ENCODE measurements at places on chromosomes 12 and 14. TPM values are rescaled to one million over a fixed set of nuclear protein-coding genes. Genes with fewer than 3 reads are reported as not detected.

DNA sequence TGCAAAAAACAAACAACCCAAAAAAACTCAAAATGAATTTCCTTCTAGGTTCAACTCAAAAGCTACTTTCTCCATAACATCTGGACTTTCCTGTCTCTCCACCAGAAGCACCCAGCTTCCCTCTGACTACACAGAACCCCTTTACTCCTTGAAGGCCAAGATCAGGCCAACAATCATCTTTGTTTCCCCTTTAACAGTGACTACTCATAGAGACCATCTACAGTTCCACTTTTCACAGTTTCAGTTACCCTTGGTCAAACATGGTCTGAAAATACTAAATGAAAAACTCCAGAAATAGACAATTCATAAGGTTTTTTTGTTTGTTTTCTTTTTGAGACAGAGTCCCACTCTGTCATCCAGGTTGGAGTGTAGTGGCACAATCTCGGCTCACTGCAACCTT is 11.8 kb downstream of the GCH1 start:
- DNase-seq: no peak

DNA sequence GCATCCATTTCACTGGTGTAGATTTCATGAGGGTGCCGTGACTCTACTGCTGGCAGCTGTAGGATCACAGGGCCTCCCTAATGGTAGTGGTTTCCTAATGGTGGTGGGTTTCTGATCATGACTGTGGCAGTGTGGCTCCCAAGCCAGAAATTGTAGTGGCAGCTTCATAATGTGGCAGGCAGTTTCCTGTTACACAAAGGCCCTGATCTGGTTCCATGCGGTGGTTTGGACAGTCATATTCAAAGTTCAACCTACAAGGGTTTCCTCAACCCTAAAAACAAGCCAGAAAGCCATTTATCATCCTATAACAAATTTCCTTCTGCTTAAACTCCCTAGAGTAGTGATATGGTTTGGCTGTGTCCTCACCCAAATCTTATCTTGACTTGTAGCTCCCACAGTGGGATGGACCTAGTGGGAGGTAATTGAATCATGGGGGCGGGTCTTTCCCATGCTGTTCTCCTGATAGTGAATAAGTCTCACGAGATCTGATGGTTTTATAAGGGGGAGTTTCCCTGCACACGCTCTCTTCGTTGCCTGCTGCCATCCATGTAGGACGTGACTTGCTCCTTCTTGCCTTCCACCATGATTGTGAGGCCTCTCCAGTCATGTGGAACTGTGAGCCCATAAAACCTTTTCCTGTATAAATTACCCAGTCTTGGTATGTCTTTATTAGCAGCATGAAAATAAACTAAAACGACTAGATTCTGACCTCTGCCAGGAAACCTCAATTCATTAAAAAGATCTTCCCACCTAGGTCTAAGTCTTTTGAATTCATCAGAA is 257.1 kb downstream of the EFCAB11 start:
- no peak for DNase-seq

- DNase-seq: no peak
Observed at GRCh38 chr12:58563621-58564020, 356.7 kb downstream of the LRIG3 start.

DNA sequence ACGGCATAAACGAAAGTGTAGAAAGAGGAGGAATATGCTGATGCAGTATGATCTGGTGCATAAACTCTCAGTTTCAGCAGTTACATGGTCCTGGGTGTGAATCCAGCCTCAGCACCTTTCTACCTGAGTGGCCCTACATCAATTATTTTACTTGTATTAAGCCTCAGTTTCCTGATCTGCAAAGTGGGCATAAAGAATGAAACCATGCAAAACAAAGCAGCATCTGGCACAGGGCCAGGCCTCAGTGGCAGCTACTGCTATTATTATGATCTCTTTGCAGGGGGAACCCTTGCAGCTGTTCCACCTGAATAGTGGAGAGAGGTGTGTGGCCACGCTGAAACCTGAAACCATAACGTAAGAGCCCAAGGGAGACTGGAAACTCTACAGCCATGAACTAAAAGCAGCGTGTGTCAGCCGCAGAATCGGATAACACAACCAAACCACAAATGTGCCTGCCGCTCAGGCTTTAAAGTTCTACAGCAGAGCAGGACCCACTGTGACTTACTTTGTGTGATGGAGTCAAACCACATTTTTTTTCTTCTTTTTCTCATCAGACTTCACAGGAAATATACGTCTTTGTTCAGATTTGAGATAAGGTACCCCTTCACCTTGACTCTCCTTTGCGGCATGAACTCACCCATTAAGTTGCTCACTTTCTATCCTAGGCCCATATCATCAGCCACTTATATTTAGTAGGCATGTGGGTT is 29.2 kb upstream of the FOS start:
- no peak for DNase-seq

DNA sequence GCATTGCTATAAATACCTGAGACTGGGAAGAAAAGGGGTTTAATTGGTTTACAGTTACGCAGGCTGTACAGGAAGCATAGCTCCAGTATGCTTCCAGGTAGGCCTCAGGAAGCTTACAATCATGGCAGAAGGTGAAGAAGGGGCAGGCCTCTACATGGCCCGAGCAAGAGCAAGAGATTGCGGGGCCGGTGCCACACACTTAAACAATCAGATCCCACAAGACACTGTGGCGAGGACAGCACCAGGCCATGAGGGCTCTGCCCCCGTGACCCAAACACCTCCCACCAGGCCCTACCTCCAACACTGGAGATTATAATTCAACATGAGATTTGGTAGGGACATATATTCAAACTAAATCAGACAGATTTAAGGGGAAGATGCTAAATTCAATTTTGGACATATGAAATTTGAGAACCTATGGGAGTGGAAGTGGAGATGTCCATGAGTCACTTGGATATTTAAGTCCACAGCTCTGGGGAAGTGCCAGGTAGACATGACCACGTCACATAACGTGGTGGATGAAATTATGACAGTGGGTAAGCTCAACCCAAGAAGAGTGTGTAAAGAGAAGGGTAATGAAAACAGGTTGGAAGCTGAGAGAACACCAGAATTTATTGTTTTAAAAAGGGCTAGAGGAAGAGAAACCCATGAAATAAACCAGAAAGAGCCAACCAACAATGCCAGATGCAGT is 1.5 kb upstream of the LTA4H start:
- no peak for DNase-seq

DNA sequence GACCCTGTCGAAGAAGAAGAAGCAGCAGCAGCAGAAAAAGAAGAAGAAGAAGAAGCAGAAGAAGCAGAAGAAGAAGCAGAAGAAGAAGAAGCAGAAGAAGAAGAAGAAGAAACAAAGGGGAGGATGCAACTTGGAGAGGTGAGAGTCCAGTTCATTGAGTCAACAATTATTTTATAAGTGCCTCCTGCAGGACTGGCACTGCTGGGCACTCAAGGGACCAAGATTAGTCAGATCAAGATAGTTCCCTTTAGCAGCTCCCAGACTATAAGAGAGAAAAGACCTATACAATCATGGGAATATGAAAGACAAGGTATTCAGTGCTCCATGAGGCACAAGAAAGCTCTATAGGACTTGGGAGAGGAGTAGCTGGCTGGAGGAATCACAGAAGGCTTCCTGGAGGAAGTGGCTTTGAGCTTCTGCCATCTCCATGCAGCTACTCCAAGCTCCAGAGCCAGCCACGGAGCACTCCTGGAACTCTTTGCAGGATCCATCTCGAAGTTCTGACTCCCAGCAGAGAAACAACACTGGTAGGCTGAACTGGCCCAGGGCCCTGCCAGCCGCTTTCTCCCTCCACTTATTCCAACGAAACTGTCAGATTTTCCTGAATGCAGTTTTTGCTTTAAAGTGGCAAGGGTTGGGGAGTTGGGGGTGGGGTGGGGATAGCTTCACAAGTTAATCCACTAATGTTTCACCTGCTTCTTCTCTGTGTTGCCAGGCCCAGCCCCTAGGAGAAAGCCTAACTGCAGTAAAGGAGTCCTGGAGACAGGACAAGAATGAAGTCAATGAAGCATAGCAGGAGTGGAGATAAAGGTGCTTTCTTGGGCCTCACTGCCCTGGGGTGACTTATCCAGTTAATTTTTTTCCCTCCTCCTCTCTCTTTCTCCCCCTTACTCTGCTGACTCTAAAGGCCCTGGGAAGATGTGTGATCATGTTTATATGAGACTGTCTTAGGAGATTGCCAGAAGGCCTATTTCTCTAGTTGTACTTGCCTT is 140.1 kb upstream of the PARP11 start:
- DNase-seq: no peak

DNA sequence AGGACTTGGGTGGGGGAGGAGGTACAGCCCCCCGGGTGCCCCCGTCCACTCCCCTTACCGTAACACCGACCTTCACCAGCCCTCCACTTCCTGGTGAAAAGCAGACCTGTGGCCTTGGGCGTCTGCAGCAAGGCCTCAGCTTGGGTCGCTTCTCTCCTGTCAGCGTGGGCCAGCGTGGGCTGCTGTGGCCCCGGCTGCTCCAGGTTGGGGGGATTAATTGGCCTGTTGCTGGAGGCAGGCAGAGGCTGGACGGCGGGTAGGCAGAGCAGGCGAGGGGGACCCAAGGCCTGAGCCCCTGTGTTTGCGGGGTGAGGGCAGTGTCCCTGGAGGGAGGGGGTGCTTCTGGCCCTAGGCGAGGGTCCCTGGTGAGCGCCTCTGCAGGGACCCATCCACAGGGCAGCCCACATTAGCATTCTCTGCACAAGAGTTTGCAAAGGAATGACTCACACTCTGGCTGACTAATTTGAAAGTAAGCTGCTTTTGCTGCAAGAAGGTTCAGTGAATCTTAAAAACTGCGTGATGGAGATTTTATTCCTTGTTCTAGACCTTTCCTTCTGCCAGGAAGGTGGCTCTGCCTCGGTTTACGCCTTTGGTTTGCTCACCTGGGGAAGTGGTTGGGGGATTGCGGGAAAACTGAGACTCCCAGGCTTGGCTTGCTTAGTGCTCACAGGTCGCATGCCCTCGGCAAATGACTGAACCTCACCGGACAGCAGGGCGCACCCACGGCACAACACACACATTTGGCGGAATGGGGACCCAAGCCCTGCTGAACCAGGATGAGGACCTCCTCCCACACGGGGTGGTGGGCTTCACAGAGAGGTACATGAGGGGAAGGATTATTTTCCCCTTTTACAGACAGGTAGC is 37.9 kb upstream of the DLK1 start:
- peak; percentile 60 for DNase-seq

GRCh38 chr14:56412468-56413434 is 166.8 kb upstream of the TMEM260 start:
- DNase-seq: peak; percentile 8

TAS2R9 gene
- total RNA-seq: 0.09 TPM

- DNase-seq: peak; percentile 21
Observed at GRCh38 chr12:18951218-18951617, 178.3 kb upstream of the PLEKHA5 start.

DPPA3 gene
- total RNA-seq: not detected

LRRC10 gene
- total RNA-seq: not detected

- no peak for DNase-seq
Observed at GRCh38 chr14:52988139-52988538, 37.3 kb upstream of the FERMT2 start.

BHLHE41 gene
- 9.2 TPM for total RNA-seq

DNA sequence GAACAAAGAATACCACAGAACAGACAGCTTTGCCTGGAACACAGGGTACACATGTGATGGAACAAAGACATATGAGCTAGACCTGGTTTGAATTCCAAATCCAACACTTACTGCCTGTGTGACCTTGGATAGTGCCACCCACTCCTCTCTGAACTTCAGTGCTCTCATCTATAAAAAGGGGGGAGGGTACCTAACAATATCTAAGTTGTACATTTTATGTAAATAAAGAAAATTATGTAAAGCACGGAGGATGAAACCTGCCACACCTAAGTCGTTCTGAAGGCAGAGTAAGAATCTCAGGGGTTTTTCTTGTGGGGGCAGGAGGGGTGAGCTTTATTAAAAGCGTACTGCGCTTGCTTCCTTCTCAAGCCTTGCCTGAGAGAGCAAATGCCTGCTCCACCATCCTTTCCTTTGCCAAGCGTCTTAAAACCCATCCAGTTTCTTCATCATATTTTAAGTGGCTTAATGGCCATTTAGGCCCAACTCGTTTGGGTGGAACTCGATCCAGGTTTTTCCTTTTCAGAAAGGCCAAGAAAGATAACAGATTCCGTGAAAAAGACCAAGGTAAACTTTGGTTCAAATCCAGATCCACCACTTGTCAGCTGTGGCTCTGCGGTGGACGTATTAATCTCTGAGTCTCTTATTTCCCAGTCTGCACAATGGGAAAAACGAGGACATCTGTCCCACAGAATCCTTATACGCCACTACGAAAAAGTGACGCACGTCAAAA is 946 bp downstream of the DDX24 start:
- peak; percentile 32 for DNase-seq

GRCh38 chr12:68270358-68270757 is 17.0 kb upstream of the IL22 start:
- no peak for DNase-seq

NGB gene
- total RNA-seq: not detected

CISTR gene
- not detected for total RNA-seq

DNA sequence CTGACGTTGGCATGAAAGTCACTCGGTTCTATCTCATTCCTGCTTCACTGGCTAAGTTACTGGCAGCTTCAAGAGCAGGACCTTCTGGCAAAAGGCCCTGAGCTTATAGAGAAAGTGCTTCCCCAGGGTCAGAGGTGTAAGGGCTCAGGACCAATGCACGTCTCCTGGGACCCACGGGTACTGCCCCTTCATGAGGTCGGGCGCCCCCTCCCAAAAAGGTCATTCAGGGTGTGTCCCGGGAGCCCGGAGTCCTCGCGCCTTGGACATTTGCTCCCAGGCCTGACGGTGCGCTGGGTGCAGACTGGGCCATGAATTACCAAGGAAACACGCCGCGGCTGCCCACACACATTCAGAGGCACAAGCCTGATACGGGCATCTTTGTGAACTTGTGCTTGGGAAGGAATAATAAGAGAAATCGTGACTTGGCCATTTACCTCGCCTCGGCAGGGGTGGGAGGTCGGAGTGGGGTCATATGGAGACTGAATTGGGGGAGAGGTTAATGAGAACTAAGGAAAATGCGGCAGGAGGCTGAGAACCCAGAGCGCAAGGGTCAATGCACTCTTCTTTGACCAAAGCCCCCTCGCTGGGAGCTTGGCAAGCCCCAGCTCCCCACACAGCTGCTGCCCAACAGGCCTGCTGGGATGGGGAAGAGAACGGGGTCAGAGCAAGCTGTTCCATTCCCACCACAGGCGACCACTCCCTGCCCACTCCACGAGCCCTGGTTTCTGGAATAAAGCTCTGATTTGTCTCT is 15.7 kb upstream of the SLC6A12 start:
- DNase-seq: no peak

- DNase-seq: no peak
Observed at GRCh38 chr12:55824726-55825125, 4.7 kb downstream of the DNAJC14 start.

DNA sequence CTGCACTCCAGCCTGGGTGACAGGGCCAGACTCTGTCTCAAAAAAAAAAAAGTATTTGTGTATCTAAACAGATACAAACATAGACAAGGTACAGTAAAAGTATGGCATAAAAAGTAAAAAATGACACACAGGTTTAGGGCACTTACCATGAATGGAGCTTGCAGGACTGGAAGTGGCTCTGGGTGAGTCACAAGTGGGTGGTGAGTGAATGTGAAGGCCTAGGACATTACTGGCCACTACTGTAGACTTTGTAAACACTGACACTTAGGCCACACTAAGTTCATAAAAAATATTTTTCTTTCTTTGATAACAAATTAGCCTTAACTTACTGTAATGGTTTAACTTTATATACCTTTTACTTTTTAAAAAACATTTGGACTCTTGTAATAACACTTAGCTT is 38.0 kb upstream of the EIF5 start:
- DNase-seq: peak; percentile 34

JAG2 gene
- total RNA-seq: 0.63 TPM

KITLG gene
- total RNA-seq: 110 TPM

GRCh38 chr12:105109465-105110212 is 2.1 kb downstream of the WASHC4 start:
- peak; percentile 26 for DNase-seq

- peak; percentile 29 for DNase-seq
Observed at GRCh38 chr12:24617471-24617870, 331.4 kb downstream of the BCAT1 start.

SMCO3 gene
- total RNA-seq: not detected
